ENCODE measurements at places on chromosomes 16 and 17. TPM values are rescaled to one million over a fixed set of nuclear protein-coding genes. Genes with fewer than 3 reads are reported as not detected.

CD300E gene
- polyA plus RNA-seq: 0.12 TPM

- no peak for DNase-seq
These were observed 7.1 kb downstream of the CTRB1 start for GRCh38 chr16:75225678-75226515.

DNA sequence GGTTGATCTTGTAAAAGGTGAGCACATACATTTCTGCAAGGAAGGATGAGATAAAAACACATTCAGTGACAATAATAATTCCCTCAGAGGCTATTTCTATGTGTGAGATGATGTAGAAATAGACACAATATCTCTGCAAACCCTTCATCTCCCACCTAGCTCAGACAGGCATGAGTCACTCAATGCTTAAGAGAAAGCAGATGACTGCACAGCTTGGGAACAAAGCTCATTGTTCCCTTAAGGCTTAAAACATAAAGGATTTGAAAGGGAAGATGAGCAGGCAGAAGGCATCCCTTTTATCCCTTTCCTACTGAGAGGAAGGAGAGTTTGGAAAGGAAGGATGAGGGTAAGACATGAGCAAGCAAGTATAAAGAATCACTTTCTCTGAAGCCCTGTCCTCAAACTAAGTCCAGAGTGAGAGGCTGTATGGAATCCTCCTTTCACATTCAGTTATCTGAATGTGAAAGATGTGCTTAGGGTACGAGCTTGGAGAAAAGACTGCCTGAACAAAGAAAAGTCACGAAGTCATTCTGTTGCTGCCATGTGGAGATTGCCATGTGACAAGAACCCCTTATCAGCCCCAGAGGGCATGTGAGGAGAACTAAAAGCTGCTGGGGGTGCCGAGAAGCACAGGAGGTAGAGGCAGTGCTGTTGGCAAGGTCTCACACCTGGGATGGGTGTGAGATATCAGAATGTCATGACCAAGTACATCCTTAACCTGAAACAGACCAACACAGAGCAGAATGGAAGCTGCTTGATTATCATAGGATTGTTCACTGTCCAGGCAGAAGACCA lies 58.2 kb downstream of the CNTNAP4 start:
- no peak for DNase-seq

DNA sequence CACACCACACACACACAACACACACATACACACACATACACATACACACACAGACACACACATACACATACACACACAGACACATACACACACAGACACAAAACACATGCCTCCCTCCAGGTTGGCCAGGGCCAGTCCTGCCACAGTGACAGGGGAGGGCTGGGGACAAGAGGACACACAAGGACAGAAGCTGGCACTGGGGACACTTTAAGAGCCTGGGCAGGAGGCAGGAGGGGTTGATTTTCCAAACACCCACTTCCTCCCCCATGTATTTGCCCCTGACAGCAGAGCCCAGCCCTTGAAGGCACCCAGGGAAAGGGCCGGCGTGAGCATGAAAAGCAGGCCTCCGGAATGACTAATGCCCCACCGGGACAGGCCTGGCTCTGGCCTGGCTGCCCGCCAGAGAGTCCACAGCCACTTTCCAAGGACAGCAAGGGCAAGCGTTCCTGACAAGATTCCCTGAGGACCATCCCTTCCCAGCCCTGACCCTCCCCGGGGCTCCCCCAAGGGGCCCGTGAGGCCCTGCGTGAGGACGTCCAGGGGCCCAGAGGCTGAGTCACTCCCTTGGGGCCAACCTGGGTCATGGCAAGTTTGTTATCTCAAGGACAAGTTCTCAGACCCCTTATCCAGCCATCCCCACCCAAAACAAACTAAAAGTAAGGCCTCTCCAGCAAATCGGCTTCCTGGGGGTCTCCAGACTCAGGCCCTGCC lies 235.6 kb downstream of the ZNF423 start:
- DNase-seq: peak; percentile 92

DNA sequence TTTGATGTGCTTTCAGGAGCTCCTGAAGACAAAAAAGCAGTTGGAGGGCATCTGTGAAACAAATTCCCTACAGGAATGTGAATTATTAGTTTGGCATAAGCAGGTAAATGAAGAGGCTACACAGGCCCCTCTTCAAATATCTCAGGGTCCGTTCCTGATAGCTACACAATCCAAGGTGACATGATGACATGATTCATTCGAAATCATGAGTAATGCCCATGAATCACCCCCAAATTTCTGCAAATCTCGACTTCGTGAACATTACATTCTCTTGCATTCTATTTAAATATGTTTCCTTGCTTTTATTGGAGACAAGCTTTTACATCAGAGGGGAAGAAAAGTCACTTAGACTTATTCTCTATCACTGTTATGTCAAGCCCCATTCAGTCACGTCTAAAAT lies 22.3 kb downstream of the GAN start:
- DNase-seq: no peak

C16orf89 gene
- polyA plus RNA-seq: 3.1 TPM

TEKT5 gene
- polyA plus RNA-seq: 0.09 TPM

RAB26 gene
- 19.1 TPM for polyA plus RNA-seq

- no peak for DNase-seq
These were observed 2.8 kb downstream of the CCL4L2 start for GRCh38 chr17:36213695-36214094.

SLC25A39 gene
- 111 TPM for polyA plus RNA-seq

DNA sequence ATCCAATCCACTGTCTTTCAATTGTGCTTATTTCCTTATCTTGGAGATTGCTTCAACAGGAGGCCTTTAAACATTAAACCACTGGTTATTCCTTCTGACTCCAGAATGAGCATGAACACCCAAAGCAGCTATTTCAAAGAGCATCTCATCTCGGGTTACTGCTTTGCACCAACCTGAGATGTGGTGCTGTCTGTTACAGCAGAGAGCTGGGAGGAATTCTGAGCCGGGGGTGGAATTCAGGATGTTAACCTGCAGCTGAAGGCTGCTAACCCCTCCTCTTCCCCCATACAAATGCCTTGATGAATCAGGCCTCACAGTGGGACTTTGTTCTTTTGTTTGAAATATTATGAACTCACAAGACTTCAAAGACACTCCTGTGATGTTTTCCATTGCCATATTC lies 113.1 kb downstream of the SHISA9 start:
- no peak for DNase-seq

- no peak for DNase-seq
These were observed 729 bp downstream of the DDX28 start for GRCh38 chr16:68022278-68022727.

DNA sequence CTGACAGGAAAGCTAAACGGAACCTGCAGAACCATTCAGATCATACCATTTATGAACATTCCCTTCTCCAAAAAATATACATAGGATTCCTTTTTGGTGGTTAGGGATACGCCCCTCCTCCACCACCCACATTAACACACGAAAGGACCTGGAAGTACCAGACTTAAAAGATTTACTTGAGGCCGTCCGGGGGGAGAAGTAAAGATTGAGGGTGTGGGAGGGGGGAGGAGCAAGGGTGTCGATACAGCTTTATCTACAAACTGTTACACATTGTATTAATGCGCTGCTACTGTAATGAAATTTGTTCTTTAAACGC lies 537 bp downstream of the PALB2 start:
- no peak for DNase-seq

GPRC5B gene
- polyA plus RNA-seq: 46.8 TPM

DNA sequence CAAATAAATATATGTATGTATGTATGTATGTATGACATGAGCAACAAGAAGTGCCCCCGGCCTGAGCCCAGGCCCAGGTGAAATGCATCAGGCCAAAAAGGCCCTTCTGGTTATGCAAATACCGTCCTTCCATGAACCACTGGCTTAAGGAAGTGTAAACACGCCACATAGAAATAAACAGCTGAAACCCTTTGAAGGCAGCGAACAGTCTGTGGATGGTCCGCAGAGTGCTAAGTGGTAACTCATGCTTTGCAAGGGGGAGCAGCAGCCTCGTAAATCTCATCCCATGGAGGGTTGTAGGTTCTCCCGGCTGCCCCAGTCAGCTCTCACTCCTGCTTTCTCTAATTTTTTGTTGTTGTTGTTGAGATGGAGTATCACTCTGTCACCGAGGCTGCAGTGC lies 36.7 kb downstream of the COTL1 start:
- DNase-seq: no peak

HBQ1 gene
- 0.73 TPM for polyA plus RNA-seq

All from large intestine (tissue), 12 donors.